Left colon (tissue), 2 donors: ENCODE measurements at places on chromosomes 1 and 21. TPM values are rescaled to one million over a fixed set of nuclear protein-coding genes. Genes with fewer than 3 reads are reported as not detected.

Gene CDCA8
- total RNA-seq, result 10.2 TPM

Gene BRINP3
- 23.9 TPM for total RNA-seq

Gene ADORA1
- total RNA-seq, result 0.39 TPM

Gene PLEKHG5
- total RNA-seq, result 22.3 TPM

Gene TRIM46
- 0.52 TPM for total RNA-seq

Gene NUCKS1
- total RNA-seq, result 78.1 TPM

Gene C8B
- not detected for total RNA-seq

Gene SMG5
- 73.9 TPM for total RNA-seq

Gene TACSTD2
- 0.42 TPM for total RNA-seq

Gene SLC19A1
- total RNA-seq, result 18.2 TPM

DNA sequence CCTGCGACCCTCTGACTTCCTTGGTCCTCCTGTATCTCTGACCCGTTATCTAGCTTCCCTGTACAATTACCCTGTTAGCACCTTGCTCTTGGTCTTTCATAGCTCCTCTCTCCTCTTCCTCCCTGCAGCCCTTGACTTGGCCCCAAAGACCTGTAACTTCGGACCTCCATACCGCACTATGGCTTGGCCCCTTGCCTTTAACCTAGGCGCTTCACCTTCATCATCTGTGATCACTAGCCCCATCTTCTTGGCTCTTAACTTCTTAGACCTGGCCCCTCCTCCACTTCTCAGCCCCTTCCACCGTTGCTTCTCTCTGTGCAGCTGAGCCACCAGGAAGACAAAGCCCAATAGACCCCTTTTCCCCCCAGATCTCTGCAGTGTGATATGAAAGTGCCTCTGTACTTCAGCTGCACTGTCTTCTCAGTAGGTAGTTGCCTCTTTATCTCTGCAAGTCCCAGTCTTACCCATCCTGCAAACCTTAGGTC is 740 bp downstream of the ZNF691 start:
- no peak for DNase-seq

DNA sequence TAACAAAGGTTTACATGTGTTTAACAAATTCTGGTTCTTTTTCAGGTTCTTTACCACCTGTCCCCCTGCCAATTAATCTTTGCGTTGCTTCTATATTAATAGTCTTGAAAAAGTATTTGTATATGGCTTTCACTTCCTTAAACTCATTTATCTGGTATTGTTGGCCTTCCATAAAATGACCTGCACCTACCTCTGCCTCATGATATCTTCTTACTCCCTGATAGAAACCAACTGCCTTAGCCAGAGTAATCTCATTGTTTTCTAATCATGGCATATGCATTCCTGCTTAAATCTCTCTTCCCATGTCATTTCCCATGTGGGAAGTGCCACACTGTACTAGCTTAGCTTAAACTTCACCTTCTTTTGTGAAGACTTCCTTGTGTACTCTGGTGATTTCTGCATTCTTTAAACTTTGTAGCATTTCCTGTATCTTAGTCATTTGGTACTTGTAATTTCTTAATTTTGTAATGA is 8.7 kb downstream of the SMG7 start:
- no peak for DNase-seq

- peak; percentile 58 for DNase-seq
Observed at GRCh38 chr1:153277852-153278251, 18.4 kb downstream of the LORICRIN start.

DNA sequence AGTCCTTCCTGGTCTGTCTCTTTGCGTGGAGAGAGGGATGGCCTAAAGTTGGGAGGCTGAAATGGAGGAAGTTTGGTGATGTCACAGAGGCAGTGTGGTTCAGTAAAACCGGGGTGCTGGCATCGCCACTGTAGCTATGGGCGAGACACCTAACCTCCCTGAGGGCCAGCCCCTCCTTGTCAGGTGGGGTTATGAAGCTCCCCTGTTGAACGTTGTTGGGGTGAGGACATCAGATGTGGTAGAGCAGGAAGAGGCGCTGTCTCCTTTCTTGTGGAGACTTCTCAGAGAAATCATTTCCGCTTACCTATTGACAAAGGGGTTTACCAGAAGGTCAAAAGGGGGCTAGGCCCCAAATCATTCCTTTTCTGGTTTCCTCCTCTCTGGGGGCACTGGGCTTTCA is 294.7 kb downstream of the SIPA1L2 start:
- no peak for DNase-seq

DNA sequence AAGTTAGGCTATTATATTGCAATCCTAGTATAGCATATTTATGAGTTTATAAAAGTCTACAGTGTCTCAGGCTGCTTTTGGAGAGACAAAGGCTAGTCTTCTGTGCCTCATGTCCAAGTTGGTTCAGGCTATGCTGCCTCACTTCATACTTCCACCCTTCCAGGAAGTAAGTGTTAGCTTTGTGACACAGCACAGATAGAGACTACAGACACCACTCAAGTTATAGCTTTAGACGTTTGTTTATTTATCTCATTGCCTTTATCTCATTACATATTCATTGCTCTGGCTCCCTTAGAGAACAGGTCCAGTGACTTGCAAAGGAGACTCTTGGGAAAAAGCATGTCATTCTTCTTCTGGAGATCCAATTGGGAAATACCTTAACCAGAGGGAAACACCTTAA is 22.6 kb upstream of the GBP4 start:
- no peak for DNase-seq

DNA sequence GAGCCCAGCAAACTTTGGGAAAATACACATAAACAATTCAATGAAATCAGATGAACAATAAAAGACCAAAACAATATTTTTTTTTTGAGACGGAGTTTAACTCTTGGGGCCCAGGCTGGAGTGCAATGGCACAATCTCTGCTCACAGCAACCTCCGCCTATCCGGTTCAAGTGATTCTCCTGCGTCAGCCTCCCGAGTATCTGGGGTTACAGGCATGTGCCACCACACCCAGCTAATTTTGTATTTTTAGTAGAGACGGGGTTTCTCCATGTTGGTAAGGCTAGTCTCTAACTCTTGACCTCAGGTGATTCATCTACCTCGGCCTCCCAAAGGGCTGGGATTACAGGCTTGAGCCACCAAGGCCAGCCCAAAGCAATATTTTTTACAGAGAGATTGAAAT is 1588.5 kb downstream of the BRINP3 start:
- DNase-seq, result no peak

DNA sequence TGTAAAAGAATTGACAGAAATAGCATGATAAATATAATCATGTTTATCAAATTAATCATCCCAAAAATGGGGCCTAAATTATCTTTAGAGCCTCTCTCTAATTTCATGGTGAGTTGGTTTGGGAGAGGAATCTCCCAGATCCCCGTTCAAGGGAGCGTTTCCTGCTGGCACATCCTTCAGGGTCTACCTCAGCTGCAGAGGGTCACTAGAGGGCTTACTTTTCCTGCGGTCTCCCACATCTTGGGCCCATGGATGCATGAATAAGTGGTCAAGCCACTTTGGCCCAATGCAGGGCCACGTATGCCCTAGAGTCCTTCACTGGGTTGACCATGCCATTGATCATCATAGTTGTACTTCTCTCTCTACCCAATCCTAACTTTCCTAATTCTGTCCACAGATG is 164.1 kb downstream of the USP25 start:
- DNase-seq, result no peak

DNA sequence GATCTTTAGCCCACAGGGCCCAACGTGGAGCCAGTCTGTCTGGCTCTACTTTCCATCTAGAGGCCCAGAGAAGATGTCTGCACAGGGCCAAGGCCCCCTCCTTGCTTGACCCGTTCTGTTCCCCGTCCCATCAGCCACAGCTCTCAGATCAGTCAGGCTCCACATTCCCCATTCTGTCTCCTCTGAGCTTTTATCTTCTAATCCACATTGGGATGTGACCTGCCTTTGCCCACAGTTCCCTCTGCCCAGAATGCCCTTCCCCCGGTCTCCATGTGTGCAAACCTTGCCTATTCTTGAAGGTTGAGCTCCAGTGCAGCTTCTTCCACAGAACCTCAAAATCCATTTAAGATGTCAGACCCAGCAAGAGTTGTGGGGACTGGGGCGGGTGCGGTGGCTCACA is 53.3 kb upstream of the WASF2 start:
- no peak for DNase-seq

DNA sequence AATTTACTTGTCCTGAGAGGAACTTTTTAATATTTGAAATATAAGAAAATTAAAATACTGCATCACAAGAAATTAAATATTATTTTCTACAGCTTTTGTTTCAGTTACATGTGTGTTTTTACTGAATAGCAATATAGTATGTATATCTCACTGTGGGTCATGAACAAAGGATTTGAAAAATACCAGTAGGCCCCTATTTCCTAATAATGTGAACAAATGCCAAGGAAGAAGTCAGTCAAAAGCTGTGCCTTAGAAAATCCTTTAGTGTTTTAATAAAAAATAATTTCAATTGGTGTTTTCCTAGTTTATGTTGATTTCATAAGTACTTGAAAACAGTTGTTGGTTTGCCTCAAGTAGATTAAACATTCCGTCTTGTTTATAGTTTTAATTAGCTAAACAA is 46.7 kb downstream of the SMYD3 start:
- DNase-seq, result no peak

GRCh38 chr1:8545078-8545477 is 227.2 kb downstream of the SLC45A1 start:
- no peak for DNase-seq

- DNase-seq, result no peak
Observed at GRCh38 chr1:186864296-186864695, 35.5 kb downstream of the PLA2G4A start.

DNA sequence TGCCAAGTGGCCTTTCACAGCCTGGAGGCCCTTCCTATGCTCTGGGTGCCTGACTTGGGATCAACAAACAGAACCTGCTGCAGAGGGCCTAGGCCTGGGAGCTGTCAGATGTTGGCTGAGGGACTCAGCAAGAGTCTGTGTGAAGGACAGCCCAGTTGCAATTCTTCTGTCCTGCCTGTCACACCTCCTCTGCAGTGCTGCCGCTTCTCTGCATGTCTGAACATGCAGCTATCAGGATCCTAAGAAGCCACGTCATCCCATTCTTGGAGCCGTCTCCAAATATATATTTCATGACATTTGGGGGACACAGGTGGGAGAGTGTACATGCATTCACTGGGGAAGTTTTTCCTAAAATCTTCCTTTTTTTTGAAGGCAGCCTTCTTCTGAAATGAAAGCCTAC is 8.6 kb downstream of the FCAMR start:
- peak; percentile 7 for DNase-seq

DNA sequence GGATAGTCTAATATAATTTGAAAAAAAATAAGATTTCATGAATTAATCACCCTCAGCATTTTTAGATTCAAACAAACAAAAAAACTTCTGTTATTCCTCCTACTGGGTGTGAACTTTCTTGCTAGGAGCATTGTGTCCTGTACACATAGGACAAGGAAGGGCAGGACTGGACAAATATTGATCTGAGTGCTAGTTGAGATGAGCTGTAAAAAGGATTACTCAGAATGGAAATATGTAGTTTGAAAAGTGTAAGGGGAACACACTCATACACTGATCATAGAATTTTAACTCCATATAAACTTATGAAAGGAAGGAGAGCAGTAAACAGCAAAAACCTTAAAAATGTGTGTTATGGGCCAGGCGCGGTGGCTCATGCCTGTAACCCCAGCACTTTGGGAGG is 156.5 kb upstream of the ZNF648 start:
- DNase-seq, result no peak
